ENCODE measurements at places on chromosomes 2 and 18.

DNA sequence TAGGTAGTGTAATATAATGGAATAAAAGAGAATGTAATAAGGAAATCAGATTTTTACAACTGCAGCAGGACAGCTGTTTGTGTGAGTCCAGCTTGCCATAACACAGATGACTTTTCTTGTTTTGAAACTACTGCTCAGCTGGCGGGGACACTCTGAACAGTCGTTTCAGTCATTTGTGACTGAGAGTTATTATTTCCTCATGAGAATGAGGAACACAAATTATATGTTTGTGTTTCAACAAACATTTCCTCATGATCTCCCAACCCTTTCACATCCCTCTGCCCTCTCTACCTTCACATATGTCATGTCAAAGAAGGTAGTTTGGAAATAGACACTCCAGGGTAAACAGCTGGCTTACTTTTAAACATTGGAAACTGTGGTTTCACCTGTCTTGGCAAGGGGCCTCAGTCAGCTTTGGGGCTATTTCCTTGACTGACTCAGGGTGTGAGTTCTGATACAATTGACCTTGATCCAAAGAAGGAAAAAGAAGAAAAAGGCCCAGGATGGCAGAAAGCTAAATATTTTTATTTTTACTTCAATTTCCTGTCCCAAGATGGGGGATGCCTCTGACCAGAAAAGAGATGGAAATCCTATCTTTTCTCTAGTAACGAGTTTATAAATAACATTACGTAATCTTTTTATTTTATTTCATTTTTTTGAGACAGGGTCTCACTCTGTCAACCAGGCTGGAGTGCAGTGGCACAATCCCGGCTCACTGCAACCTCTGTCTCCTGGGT lies 593 bp downstream of the SP140L start:
- DNase-seq: no peak

- no peak for DNase-seq
Measured at GRCh38 chr2:197760293-197760657, 24.8 kb downstream of the BOLL start.

DNA sequence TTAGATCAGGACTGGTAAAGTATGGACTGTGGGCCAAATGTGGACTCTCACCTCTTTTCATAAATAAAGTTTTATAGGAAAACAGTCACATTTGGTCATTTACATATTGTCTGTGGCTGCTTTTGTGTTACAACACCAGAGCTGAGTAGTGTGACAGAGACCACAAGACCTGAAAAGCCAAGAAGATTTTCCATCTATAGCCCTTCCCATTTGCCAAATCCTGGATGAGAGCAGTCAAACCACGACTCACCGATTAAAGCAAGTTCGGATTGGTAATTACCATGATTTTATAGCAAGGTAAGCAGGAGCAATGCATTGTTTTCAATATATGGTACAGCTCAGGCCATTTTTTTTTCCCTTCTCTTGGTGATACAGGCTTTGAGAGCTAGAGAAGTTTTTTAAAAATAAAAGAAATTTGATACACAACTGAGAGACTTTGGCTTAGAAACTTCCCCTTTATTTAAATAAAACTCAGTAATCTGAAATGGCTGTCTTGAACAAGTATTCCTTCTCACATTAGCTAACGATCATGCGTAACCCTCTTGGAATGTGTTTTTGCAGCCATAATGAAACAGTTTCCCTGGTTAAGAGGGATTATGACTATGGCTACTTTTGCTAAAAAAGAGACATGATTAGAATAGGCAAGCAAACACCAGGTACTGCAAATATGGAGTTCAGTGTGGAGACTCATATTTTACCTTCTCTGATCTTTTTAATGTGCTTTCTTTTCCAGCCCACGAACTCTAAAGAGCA lies 9.5 kb upstream of the MALL start:
- no peak for DNase-seq

GRCh38 chr2:119749477-119750012 lies 10.2 kb upstream of the PTPN4 start:
- DNase-seq: peak; percentile 10

- no peak for DNase-seq
Measured at GRCh38 chr2:184851576-184851975, 253.2 kb downstream of the ZNF804A start.

DNA sequence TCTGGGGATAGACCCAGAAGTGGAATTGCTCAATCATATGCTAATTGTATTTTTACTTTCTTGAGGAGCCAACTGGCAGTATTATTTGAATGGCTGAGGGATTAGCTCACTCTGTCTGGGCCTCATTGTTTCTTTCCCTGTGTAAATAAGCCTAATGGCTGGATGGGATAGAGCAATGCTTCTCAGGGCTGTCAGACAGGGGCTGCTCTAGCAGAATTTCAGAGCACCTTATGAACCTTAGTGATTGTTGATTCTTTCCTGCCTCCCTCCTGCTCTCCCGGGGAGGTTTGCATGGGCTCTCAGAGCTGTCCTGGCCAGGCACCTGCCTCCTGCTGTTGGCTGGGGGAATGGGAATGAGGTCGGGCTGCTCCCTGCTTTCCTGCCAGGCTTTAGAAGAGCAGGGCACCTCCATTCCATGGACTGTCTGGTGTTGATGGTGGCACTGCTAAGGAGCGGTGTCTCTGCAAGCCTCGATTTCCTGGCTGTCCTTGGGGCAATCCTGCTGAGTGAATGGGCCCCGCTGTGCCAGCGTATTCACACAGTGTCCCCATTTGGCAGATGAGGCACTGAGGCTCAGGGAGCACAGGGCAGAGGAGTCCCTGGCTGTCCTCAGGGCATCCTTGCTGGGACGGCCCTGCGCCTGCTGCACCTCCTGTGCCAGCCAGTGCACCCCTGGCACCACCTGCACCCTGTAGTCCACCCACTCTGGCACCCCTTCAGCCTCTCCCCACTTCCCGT lies 468.2 kb upstream of the HS6ST1 start:
- DNase-seq: no peak

GRCh38 chr2:36235426-36235825 lies 120.2 kb upstream of the CRIM1 start:
- no peak for DNase-seq

GRCh38 chr2:206863196-206863595 lies 76.1 kb upstream of the CPO start:
- no peak for DNase-seq

DNA sequence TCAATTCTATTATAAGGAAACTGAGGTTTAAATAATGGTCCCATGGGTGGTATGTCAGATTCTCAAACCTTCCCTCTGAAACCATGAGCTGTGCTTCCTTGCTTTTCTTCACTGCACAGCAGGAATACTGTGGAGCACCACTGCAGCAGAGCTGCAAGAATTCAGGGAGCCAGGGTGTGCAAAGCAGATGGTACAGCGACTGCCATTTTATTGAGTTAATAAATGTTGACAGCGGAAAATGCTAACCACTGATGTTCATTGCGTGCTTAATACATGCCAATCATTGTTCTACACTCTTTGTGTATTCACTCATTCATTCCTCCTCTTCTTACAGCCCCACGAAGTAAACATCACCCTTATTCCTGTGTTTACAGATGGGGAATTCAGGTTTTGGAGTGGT lies 152.2 kb upstream of the THSD7B start:
- DNase-seq: no peak

DNA sequence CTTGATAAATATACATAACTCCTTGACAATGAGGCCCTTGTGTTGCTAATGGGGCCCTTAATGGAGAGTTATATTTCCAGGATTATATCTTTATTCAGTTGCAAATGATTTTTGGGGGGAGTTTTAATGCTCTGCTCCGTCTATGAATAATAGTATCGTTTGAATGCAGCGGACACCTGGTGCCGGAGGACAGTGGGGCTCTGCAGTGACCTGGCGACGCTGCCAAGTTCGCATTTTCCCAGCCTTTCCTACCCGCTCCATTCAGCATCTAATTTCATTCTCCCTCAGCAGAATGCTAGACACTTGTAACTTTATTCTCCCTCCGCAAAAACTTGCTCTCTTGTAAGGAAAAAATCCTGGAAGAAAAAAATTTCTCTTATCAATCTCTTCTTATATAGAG lies 257.6 kb upstream of the SALL3 start:
- no peak for DNase-seq

Measured in kidney capillary endothelial cell (primary cell).